ENCODE measurements at places on chromosomes 2 and 18.

GRCh38 chr18:59748628-59749360 is 51.6 kb upstream of the CCBE1 start:
- DNase-seq: no peak

DNA sequence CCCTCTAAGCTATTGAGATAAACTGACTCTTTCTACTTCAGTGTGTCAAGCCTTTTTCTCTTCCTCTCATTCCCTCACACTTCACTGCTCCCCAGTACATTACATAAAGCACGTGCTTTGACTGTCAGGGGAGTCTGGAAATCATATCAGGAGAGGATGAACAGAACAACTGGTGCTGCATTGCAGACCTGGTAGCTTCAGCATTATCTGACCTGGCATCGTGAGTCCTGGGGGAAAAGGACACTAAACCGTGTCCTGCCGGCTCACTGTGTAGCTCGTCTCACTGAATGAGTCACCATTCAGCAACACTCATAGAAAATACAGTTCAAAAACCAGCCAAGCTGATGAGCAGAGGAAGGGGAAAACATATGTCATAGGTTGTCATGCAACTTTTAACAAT is 108.5 kb upstream of the UNC80 start:
- no peak for DNase-seq

DNA sequence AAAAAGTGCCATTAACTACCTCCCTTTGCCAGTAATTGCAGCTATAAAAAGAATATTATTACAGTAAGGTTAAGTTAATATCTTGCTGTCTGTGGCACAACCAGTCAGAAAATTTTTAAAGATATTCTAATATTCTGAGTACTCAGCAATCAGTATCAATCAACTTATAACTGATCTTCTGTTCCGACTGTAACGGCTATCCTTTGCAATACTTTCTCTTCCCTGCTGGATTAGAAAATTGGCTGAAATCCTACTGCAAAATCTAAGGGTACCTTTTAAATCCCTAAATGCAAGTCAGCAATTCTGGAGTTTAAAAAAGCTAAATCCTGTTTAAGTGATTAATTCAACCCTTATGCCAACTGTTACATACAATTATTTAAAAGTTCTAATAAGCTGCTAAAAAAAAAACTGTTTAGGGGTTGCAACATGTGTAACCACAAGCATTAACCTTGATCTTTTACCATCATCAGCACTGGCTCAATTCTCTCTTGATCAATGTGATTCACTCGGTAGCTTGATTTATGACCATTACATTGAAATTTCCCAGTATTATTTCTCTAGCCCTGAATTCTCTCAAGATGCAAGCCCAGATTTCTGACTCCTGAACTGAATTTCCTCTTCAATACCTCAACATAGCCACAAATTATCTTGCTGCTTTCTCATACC is 20.5 kb downstream of the GAREM1 start:
- no peak for DNase-seq

DNA sequence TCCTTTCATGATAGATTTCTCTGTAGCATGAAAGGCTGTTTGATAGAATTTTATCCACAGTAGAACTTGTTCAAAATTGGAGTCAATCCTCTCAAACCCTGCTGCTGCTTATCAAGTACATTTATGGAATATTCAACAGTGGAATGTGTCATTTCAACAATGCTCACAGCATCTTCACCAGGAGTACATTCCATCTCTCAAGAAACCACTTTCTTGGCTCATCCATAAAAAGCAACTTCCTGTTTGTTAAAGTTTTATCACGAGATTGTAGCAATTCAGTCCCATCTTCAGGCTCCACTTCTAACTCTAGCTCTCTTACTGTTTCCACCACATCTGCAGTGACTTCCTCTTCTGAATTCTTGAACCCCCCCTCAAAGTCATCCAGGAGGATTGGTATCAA is 29.4 kb downstream of the PDCL3 start:
- no peak for DNase-seq

DNA sequence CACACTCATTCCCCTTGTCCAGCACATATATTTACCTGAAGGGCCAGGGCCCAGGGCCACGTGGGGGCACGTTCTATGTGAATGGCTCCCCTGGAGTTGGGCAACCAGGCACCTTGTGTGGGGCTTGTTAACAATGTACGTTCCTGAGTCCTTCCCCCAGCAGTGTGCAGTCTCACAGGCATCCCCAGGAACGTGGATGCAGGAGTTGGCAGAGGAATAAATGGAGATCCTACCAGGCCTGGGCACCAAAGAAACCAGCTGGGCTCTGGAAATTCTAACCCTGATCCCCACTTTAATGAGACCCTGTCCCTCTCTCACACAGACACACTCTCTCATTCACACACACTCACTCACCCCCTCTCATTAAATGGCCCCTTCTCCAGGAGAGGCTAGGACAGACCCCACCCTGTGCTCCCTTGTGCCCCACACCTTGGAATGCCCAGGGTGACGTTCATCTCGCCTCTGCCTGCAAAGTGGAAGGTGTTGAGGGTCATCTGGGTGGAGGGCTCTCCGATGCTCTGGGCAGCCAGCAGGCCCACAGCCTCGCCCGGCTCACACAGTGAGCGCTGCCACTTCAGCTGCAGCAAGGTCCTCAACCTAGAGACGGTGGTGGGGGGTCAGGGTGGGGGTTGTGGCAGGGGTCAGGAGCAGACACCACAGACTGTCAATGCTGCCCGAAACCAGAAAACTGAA is 65.6 kb downstream of the POLR1A start:
- no peak for DNase-seq

DNA sequence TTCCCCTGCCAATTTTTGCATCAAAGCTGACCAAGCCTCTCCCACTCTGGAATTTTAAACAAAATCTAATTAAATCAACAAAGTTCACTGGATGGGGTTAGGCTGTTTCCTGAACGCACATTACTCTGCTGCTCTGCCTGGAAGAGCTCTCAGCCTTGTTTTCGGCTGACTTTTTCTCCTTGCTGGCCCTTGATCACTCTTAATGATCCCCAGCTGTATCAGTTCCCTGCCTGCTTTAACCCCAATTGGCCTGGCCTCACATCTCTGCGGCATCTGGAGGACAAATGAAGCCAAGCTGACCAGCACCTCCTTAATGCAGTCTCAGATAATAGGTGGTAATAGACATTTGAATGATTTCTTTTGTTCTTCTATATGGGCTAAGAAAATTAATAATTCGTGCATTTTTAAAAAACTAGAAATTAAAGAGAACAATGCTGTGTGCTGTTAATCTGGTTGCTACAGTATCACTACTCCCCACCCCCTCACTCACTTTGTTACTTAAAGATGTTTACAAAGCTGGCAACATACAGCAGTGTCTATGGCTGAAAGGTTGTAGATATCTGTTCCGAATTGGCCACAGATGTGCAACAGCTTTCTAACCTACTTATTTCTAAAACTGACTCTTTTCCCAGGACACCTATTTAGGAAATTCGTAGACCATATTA is 415.2 kb upstream of the KCNH7 start:
- no peak for DNase-seq

DNA sequence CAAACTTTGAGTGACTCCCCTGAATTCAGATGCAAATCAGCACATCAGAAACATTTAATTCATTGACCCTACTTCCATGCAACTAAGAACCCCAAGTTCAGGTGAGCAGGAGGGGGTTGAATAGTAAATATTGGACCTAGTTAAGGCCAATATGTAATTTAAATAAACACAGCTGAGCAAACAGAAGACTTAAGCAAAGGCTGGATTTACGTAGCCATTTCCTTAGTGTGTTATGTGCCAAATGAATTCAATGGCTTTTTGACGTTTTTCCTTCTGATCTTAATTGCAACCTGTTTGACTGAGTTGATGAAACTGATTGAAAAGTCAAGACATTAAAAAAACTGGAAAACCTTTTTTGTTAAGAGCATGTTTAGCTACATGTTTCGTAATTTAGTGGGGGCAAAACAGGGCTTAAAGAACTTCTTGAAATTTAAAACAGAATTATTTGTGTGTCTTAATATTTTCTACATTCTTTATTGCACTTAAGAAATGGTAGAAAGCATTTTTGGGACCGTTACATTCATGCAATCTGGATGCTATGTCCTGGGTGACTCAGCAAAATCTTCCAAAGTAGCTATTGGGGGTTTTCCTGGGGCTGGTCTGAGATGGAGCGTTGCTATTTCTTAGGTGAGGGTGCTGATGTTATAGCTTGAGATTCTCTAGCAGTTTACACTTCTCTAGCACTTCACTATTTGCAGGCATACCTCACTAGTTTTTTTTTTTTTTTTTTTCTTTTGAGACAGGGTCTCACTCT is 25.5 kb upstream of the KCNE4 start:
- DNase-seq: no peak

GRCh38 chr18:75226956-75227316 is 16.3 kb downstream of the TSHZ1 start:
- DNase-seq: no peak

- no peak for DNase-seq
Measured at GRCh38 chr2:224151161-224151560, 112.1 kb upstream of the SERPINE2 start.

DNA sequence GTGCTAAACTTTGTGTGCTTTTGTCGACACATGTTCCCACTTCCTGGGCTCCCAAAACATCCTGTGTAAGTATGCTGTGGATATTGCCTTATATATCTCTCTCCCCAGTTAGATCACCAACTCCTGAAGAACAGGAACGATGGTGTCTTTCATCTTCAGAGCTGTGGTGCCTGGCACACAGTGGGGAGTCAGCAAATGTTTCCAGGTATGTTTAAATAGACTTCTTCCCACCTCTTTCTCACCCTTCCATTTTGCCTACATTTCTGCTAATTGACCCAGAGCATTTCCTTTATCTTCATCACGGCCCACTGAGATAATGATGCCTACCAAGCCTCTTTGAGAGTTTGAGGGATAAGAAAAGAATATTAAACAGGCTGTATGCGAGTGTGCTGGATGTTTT is 60.7 kb downstream of the RND3 start:
- DNase-seq: no peak

DNA sequence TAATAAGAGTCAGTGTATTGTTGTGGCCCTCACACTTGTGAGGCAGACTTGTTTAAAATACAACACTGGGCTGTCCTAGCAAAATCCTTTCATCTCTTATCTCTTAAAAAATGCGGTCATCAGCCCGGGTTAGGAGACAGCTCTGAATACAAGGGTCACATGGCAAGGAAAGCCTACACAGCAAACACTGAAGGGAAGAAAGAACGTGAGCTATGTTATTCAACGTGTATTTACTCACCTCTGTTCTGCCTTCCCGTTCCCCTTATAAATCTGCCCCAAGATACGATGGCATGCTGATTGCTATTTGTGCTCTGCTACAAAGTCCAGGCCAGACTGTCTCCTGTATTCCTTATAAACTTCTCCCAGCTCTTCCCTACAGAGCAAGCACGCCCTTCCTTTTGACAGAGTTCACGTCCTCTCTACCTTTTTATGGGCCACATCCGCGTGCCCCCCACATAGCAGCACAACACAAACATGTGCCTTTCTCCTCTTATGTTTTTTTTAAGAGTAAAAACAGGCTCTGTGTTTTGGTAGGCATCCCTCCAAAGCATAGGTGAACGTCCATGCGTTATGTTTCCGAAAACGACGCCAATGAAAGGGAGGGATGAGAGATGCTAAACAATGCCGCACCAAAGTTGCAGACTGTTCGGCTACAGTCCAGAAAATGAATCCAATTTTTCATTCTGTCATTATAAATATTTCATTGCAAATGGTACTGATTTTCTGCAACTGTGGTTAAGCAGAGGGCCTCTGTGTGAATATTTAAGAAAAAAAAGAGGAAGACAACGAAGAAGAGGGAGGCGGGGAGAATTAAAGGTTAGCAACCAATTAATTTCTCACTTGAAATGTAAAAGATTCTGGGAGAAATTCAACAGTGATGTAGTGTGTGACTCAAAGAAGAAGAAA is 274.7 kb downstream of the ZNF521 start:
- DNase-seq: no peak

DNA sequence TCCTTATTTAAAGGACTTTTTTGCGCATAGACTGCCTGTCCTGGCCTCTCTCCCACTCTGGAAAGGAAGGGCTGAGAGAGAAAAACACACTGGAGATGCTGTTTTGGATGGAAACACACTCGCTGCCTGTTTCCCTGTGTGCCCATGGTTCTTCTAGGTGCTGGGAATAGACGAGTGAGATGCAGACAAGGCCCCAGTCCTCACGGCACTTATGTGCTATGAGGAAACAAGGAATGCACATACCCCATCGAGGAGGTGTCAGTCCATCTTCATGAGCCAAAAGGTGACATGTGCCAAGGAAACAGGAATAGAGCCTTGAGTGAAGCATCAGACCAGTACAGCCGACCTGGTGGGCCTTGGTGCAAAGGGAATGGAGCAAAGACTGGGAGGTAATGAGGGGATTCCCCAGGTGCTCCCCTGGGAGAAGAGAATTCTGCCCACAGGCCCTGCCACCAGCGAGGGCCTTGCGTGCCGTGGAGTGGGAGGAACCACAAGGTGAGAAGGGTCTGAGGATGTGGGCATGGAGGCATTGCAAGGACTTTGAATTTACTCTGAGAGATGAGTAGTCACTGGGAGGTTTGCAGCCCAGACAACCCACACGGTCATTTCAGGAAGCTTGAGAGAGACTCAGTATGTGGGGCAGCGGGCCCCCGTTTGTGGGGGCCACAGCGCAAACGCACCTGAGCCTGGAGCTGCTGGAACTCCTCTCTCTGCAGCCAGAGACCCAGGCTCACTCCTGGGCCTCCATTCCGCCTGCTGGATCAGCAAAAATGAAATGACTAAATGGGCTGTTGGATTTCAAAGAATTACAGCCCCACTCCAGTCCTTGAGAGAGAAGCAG is 197.5 kb upstream of the COPS8 start:
- no peak for DNase-seq

DNA sequence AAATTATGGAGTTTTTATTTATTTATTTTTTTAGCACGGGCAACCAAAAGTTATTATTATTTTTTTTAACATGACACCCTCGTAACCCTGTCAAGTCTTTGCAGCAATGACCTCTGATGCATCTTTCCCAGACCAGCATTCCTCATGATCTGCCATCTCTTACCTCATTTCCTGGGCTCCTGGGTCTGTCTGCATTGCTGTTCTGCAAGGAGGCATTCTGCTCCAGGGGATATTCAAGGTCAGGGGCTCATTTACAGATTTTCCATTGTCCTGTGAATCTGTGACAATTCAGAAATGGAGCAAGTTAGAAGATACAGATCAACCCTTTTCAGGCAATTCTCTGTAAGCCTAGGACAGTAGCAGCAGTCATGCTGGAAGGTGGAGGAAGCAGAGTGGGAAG is 43.0 kb downstream of the NGEF start:
- no peak for DNase-seq

- DNase-seq: no peak
Measured at GRCh38 chr2:212364112-212364985, 174.3 kb downstream of the ERBB4 start.

- no peak for DNase-seq
Measured at GRCh38 chr2:237320801-237321560, 93.0 kb downstream of the COL6A3 start.

DNA sequence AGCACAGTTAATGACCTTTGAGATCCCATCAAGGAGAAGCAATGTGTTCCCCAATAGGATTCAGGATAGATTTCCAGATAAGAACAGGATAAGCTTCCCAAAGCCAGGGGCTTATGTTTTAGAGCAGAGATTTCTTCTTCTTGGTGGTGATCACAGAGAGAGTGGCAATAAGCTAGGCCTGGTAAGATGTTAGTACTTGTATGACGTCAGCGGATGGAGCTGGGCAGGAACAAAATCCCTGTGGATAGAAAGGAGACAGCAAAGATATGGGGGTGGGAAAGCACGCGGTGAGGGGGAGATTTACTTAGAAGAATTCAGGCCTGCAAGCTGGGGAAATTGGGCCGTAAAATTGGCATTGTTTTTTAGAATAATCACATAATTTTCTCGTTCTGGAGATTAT is 323.0 kb downstream of the MTX2 start:
- no peak for DNase-seq
